RPMI7951 (cell line): ENCODE measurements at places on chromosomes 7 and 10.

DNA sequence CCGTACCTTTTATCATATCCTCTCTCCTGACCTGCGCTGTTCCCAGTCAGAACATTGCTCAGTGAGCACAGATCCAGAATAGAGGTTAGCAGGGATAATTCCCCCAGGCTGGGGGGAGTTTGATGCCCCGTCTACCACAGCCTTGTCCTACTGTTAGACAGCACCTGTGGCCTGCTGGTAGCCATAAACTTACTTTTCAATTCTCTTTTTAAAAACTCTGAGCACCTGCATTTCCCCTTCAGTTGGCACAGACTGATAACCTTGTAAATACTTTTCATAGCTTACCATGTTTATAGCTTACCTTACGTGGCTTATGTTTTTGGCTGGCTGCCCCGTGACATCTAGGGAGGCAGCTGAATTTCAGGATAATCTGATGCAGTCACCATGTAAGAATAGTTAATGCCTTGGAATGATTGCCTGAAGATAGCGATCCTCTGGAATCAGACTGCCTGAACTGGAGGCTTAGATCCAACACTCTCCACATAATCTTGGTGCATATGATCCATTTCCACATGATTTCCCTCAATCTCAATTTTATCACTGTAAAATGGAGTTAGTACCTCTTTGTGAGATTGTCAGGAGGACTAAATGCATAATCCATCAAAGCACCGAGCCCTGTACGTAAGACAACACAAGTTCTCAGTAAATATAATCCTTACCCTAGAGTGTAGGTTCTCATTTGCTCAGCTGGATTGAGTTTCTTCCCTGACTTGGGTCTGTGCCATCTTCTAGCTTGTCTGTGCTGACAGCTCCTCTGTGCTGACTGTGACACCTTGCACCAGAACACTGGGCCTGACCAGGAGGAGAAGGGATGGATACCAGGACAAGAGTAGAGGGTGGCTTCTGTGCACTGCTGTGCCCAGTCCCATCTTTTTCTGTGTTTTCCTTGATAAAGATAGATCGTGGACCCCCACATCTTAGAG, 111.7 kb upstream of the GJD4 start:
- no peak for DNase-seq

- no peak for DNase-seq
These were observed 452 bp downstream of the SAMD9 start for GRCh38 chr7:93117327-93117726.

DNA sequence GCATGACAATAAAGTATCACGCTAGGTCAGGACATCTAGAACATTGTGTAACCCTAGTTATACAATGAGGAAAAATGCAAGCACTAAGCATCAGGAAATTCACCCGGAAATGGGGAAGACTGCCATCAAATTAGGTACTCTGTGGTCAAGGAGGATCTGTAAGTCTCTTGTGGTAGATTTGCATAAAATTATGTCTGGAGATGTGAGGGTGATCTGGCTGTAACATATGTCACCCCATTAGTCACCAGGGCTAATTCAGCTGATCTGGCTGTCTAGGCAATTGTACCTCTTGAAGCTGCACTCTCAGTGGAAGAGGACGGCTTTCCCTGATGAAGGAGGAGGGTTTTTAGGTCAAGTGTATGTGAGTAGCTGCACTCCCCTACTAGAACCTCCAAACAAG, 14.8 kb downstream of the AKR1D1 start:
- peak; percentile 28 for DNase-seq

DNA sequence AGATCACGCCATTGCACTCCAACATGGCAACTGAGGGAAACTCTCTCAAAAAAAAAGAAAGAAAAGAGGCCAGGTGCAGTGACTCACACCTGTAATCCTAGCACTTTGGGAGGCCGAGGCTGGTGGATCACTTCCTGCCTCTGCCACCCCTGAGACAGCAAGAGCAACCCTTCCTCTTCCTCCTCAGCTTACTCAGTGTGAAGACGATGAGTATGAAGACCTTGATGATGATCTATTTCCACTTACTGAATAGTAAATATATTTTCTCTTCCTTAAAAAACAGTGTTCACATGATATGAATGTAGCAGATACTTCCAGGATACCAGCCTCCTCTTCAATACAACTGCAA, 2.1 kb upstream of the ZKSCAN1 start:
- no peak for DNase-seq

- DNase-seq: peak; percentile 18
These were observed 35.3 kb upstream of the SEMA3C start for GRCh38 chr7:80954191-80954590.

- DNase-seq: no peak
These were observed 67.7 kb downstream of the GPAM start for GRCh38 chr10:112115781-112116385.

GRCh38 chr7:124992851-124993562, 63.4 kb upstream of the POT1 start:
- DNase-seq: peak; percentile 49

DNA sequence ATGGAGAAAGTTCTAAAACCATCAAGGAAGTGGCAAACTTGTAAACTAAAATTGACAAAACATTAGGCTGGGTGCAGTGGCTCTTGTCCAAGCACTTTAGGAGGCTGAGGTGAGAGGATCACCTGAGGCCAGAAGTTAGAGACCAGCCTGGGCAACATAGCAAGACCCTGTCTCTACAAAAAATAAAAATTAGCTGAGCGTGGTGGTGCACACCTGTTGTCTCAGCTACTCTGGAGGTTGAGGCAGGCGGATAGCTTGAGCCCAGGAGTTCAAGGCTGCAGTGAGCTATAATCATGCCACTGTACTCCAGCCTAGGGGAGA, 29.4 kb upstream of the HNRNPH3 start:
- DNase-seq: no peak

GRCh38 chr10:34580643-34581042, 234.5 kb downstream of the PARD3 start:
- DNase-seq: peak; percentile 80
